Hematopoietic multipotent progenitor cell treated with erythropoietin and hydrocortisone succinate and interleukin-3 and kit ligand, for 15 days (in vitro differentiated cells): ENCODE measurements at places on chromosomes 2 and 18.

- DNase-seq = no peak
Observed at GRCh38 chr2:226474131-226474530, 325.5 kb downstream of the IRS1 start.

- no peak for DNase-seq
Observed at GRCh38 chr2:185274718-185275484, 463.7 kb upstream of the FSIP2 start.

GRCh38 chr2:23387221-23387550 is 2.2 kb downstream of the KLHL29 start:
- no peak for DNase-seq

DNA sequence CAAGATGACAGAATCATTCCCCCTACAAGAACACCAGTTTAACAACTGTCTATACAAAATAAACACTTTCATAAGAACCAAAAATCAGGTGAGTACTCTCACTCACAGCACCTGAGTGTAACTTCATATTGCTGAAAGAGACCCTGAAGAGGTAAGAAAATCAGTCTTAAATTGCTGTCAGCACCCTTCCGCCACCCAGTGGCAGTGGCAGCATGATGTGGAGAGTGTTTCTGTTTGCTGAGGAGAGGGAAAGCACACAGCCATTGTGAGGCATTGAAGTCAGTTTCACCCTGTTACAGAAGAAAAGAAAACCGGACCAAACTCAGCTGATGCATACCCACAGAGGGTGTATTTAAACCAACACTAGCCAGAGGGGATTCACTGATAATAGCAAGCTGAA is 1240.8 kb upstream of the CRIM1 start:
- no peak for DNase-seq

DNA sequence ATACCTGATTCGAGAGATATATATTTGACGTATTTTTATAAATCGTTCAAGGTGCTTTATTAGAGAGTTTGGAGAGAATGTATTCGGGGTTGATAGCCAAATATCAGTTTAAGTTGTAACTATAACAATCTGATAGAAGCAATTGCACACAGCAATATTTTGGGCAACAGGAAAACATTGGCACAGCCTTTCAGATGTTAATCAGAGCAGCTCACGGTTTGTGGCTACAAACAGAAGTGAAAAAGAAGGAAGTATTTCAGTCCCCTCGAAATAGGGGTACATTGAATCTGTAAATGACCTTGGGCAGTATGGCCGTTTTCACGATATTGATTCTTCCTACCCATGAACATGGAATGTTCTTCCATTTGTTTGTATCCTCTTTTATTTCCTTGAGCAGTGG is 20.6 kb downstream of the SERPINB10 start:
- DNase-seq = no peak

- no peak for DNase-seq
Observed at GRCh38 chr2:219446689-219447088, 12.0 kb downstream of the SPEG start.

- DNase-seq = no peak
Observed at GRCh38 chr2:105521616-105522015, 122.8 kb upstream of the FHL2 start.

DNA sequence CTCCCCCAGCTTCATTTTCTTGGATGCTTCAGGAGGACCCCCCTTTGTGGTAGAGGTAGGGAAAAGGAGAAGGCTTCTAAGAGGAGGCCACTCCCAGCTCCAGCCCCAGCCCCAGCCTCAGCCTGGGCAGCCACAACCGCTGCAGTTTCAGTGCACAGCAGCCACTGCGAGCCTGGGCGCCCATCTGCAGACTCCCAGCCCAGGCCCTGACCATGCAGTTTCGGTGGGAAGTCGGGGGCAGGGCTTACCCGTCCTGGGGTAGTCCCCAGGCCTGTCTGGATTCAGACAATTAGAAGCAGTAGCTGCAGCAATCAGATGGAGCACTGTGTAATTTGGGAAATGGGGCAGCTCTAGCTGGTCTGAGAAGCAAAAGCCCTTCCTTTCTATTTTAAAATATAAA is 28.6 kb downstream of the ITM2C start:
- no peak for DNase-seq

- DNase-seq = no peak
Observed at GRCh38 chr18:35426786-35427185, 49.6 kb upstream of the ZNF396 start.

- no peak for DNase-seq
Observed at GRCh38 chr2:134227666-134228065, 26.2 kb upstream of the MGAT5 start.

GRCh38 chr2:109331896-109332848 is 203.2 kb downstream of the SH3RF3 start:
- no peak for DNase-seq

GRCh38 chr2:26725521-26725820 is 32.9 kb downstream of the KCNK3 start:
- no peak for DNase-seq

- DNase-seq = no peak
Observed at GRCh38 chr2:149001496-149001895, 37.0 kb upstream of the LYPD6B start.

DNA sequence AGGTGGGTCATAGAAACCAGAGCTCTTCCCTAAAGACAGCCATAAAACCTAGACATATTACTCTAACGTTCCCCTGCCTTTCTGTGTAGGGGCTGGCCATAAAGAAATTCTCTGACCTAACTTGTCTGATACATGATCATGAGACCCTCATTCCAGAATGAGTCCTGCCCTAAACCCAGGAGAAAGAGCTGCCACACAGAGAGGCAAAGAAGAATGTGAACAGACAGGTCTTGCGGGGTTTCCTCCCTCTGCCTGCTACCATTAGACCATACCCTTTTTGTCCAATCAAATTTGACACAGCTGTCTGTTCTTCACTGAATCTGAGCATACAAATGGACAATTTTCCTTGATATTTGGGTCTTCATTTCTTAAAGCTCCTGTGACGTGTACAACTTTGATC is 198.8 kb upstream of the LHCGR start:
- DNase-seq = no peak

GRCh38 chr2:60347781-60348180 is 205.7 kb downstream of the BCL11A start:
- DNase-seq = no peak

GRCh38 chr2:18889565-18890332 is 300.4 kb upstream of the NT5C1B start:
- no peak for DNase-seq

DNA sequence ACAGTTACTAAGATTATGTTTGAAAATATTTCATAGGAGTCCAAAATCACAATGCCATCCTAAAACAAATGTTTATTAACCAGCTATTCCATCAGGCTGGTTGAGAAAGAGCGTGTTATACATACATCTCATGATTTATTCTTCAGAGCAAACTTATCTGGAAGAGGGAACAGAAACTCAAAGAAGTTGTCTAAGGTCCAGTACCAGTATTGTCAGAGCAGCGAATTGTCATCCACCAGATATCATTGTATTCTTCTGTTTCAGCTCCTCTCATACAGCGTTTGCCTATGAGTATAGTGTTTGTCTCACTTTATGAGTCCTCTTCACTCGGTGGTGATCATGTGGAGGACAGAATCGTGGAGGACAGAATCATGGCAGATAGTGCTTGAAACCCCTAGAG is 238.2 kb downstream of the OSR1 start:
- DNase-seq = no peak

GRCh38 chr18:34357944-34358580 is 133.3 kb upstream of the NOL4 start:
- no peak for DNase-seq

- no peak for DNase-seq
Observed at GRCh38 chr2:8255448-8255800, 426.4 kb upstream of the ID2 start.

GRCh38 chr2:127611076-127611925 is 34.7 kb upstream of the GPR17 start:
- no peak for DNase-seq

GRCh38 chr18:58502628-58503027 is 126.3 kb downstream of the ALPK2 start:
- no peak for DNase-seq

DNA sequence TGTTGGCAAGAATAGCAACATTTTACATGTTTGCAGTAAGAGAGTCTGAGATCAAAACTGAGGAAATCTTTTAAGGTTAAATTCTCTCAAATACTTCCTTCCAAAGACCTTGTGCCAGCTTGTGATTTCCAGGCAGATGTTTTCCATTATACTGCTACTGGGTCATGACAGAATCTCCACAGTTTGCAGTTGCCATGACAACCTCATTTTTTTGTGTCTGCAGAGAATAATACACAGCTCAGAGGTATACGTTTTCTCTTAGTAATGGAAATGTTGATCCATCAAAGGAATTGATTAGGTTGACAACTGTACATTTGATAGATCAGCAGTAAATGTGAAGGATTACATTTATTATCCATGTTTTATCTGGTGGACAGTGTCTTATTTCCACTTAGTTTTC is 29.1 kb upstream of the CSRNP3 start:
- no peak for DNase-seq

- DNase-seq = no peak
Observed at GRCh38 chr2:110903548-110903947, 171.2 kb downstream of the ACOXL start.

DNA sequence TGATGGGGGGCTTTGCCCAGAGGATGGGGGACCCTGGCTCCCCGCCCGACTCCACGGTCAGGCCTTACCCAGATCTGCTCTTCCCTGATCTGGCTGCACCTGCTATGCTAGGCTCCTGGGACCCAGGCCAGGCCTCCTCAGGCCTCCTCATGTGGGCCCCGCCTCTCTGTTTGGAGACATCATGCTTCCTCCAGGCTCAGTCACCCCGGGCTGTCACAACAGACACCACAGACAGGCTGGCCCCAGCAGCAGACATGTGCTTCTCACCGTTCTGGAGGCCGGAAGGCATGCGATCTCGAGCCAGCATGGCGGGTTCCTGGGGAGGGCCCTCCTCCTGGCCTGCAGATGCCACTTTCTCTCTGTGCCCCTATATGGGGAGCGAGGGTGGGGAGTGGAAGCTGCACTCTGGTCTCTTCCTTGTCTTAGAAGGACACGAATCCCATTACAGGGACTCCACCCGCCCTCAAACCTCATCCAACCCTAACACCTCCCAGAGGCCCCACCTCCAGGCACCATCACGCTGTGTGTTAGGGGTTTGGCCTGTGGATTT is 10.8 kb upstream of the NEU4 start:
- no peak for DNase-seq

DNA sequence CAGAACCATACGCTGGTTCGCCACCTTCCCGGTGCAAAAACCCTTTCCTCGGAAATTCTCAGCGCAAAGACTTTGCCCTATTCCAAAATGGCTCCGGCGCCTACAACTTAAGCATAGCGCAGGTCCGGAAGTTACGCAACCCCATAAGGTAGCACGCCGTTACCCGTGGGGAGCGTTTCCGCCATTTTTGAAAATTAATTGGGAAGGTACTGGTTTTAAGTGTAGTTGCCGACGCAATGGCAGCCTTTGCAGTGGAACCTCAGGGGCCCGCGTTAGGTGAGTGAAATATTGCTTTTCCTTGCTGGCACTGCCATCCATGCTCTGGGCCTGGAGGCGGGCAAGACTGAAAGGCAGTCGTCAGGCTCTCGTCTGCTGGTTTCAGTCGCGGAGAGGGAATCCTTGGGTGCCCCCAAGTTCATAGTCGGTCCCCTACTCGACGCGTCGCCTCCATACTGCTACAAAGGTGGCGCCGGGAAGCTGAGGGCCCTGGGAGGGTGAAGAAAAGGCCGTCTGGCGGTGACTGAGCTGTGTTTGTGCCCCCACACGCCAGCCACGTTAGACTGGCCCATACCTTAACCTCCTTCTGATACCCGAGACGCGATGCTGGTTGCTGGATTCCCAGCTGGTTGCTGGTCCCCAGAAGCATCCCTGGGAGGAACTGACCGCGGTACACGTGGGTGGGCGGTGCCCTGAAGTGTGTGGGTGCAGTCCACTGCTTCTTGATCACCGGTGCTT is at the start of gene NUP35:
Gene NUP35, plus strand, starts transcription at position 222 of the 735 bp plus-strand sequence. Its CDS starts 15 bp downstream, at position 237.
- peak; percentile 90 for DNase-seq

- DNase-seq = no peak
Observed at GRCh38 chr2:74806920-74807319, 27.0 kb upstream of the HK2 start.

- DNase-seq = no peak
Observed at GRCh38 chr18:14093307-14093915, 38.8 kb downstream of the ZNF519 start.

GRCh38 chr2:5886462-5886861 is 194.3 kb downstream of the SOX11 start:
- no peak for DNase-seq

DNA sequence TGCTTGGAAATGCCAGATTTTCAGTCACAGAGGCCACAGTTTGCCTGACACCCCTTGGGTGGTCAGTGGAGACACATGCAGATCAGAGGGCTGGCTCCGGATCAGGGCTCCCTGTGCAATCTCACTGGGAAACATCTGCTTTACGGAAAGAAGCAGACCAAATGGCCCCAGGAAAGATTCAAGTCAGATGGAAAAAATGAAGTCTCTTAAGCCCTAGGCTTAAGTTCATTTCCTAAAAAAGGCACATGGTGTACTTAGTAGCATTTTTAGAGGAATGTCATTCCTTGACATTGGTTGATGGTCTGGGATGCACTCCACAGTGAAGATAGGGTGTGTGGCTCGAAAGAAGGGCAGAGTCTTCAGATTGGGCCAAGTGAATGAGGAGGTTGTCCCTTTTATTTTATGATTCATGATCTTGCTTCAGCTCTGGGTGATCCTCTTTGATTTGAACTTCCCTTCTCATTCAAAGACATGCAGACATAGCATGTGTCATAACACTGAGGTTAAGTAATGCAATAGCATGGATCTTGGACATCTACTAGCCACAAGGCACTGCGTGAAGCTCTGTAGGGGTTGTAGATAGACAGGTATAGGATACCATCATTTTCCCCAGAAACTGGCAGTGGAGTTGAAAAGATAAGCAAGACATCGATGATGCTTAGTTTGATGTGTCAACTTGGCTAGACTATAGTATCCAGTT is 56.5 kb downstream of the KCNE4 start:
- DNase-seq = no peak

DNA sequence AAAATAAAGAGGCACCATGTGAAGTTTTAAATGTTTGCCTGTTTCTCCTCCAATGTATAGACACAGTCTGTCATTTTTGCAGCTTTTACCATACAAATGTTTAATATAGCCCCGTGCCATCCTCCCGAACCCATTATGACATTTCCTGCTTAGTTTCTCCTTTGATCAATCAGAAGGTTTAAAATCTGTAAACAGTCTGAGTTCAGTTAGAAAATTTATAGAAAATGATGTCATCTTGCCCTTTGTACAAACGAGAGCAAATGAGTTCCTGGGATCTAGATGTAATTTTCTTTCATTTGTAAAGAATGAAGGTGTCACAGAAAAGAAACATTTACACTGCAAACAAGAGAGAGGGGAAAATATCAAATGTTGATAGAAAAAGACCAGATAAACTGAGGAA is 62.7 kb upstream of the NFU1 start:
- no peak for DNase-seq

DNA sequence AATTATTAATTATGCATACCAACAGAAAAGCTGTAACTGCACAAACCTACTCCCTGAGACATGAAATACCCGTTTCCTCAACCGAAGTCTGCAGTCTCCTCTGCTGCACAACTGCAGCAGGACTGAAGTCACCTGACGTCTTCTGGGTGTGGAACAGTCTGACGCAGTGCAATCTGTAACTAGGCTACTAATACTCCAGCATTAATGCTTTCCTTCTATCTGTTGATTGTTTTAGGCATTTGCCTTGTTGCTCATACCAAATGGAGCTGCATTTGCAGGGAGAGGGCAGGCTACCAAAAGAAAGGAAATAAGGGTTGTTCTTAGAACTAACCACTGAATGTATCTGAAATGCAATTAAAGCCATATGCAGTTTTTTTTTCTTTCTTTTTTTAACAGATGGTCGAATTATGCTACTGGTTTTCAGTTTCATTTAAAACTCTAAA is 40.1 kb downstream of the RTN4 start:
- peak; percentile 65 for DNase-seq

- DNase-seq = no peak
Observed at GRCh38 chr2:181411105-181411849, 45.9 kb upstream of the ITGA4 start.
